Stimulated activated CD8-positive, alpha-beta memory T cell treated with anti-CD3 and anti-CD28 coated beads, Interleukin-4, amount 100 ng/mL, for 1 hour (primary cell): ENCODE measurements at places on chromosomes 11 and 22.

- DNase-seq, result no peak
These were observed 76.7 kb upstream of the NECTIN1 start for GRCh38 chr11:119805663-119806062.

DNA sequence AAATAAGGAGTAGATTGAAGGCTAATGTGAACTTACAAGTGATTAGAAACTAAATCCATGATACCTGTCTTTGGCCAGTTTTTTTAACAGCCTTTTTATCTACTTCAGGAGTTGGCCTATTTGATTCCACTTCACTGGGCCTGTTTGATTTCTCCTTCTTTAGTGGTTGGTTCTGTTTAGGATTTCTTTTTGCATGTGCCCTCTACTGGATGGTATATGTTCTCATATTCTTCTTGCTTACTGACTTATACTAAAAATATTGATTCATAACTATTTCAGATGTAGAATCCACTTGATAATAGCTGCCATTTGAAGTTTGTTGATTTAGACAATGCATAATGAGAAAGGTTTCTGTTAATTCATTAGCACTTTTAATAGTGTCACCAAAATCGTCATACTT, 53.9 kb downstream of the USP47 start:
- DNase-seq, result no peak

- DNase-seq, result no peak
These were observed 67.3 kb downstream of the TRPC6 start for GRCh38 chr11:101516546-101516945.

- DNase-seq, result no peak
These were observed 113.5 kb upstream of the RCN1 start for GRCh38 chr11:31977343-31977742.

DNA sequence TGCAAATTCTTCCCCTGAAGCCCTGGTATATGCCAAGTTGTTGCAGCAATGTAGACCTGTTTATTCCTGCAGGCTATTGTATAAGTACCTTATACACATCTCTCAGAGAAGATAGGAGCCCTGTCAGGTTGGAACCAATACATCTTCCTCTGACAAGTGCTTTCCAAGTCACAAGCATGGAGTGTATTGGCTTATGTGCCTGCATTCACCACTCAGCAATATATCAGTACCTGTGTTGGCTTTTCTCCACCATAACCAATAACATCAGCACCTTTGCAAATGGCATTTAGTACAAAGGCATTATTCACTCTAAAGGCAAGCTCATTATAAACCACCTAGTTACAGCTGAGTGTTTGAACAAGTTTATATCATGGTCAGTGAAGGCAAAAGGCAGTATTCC, 611.7 kb upstream of the CNTN5 start:
- DNase-seq, result no peak

DNA sequence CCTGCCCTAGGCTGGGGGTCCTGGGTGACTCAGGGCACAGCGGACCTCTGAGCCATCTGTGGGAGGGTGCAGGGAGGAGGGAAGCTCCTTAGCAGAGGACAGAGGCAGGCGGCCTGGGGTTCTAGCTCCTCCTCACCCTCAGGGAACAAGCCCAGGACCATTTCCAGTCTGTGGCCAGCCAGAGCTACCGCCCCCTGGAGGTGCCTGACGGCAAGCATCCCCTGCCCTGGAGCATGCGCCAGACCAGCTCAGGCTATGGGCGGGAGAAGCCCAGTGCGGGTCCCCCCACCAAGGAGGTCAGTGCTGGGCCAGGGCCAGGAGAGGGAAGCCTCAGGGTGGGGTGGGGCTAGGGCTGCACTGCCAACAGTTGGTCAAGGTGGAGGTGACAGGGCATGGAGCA, 26.0 kb upstream of the LRRC10B start:
- no peak for DNase-seq

- DNase-seq, result no peak
These were observed 30.2 kb downstream of the MRTFA start for GRCh38 chr22:40606306-40606705.

- DNase-seq, result no peak
These were observed 298.7 kb upstream of the DDI1 start for GRCh38 chr11:103737747-103738146.

GRCh38 chr11:129652835-129653234, 162.8 kb upstream of the TMEM45B start:
- DNase-seq, result no peak

DNA sequence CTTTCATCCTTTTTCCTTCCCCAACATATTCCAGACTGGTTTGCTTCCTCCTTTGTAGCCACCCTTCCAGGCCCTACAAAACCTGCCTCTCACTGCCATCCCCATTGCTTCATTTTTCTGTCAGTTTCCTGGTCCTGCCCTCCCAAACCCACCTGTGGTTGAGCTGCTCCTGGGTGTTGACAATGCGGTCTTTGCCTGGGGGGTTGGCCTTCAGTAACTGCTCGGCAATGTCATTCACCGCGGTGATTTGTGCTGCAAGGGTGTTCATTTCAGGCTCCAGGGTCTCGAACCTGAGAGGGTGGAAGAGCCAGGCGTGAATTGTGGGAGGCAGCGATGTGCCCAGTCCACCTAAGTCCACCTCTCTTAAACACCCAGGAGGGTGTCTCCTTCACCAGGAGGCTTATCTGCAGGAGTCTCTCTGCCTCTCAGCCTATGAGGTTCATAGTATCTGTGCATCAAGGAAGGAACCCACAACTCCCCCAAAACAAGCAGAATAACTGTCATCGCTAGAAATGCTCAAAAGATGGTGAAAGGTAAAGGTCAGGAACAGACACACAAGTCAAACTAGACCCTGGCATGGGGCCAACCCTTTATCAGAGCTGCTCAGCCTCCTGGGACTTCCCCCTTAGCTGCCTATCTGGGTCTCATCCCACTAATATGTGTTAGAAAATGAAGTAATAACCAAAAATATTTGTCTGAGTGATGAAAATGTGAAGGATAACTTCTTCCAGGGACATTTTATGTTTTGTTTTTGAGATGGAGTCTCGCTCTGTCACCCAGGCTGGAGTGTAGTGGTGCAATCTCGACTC, 23.9 kb upstream of the RBM4B start:
- DNase-seq, result no peak

DNA sequence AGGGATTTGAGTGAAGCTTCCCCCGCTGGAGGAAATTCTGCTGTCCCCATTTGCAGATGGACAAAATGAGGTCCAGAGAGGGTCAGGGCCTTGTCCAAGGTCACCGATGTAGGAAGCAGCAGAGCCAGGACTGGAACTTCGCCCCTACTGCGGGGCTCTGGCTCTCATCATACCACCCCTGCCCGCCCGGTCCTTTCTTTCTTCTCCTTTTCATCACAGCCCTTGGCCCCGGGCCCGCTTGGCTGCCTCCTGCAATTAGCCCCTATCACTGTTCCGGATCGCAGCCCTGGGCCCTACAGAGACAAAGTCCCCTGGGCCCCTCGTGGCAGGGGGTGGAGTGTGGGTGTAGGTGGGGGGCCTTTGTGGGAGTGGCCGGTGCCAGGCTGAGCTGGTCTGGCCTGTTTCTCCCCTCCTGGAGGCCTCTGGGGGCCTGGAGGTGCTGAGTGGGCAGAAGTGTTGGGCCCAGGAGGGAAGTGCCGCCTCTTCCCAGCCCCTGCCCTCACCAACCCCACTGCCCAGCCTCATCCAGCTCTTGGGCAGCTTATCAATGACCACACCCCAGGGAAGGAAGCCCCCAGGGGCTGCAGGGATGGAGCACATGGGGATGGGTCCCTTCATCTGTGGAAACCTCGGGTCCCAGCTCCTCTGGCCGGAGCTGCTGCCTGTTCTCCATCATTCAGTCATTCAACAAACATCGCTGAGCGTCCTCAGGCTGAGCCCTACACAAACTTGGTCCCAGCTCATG, 3.4 kb downstream of the EMID1 start:
- DNase-seq, result no peak

DNA sequence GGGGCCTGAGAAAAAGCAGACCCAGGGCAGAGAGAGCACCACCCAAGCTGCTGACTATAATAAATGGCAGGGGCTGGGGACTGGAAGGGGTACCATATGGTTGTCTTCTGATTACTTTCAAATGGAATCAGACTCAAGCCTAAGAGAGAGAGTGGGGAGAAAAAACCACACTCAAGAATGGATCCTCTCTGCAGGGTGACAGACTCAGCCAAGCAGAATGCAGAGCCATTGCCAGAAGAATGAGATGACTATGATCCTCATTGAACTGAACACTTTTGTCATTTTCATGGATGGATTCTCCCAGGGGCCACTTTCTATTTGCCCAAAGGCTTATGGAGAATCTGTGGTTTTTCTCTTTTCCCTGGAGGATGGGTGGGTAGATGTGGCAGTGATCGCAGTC, 8.7 kb downstream of the UBASH3B start:
- DNase-seq, result no peak

DNA sequence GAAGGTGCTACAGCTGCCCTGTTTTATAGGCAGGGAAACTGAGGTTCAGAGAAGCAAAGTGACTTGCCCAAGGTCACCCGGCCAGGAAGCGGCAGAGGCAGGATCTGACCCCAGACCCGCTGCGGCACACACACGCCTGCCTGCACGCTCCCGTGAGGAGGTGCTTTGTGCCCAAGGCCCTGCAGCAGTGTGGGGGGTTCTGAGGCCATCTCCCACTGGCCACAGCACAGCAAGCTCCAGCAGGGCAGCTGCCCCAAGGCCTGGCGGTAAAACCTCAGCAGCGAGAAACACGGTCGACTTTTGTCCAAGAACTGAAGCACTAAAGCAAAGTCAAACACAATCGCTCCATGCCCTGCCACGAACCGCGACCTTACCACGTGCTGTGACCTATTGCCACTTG, 42.7 kb downstream of the CDKN1C start:
- DNase-seq, result no peak
